GM12865 (cell line): ENCODE measurements at places on chromosomes 5 and 9.
A peak's percentile ranks its signal among the peaks of the same experiment; 100 is the strongest.

DNA sequence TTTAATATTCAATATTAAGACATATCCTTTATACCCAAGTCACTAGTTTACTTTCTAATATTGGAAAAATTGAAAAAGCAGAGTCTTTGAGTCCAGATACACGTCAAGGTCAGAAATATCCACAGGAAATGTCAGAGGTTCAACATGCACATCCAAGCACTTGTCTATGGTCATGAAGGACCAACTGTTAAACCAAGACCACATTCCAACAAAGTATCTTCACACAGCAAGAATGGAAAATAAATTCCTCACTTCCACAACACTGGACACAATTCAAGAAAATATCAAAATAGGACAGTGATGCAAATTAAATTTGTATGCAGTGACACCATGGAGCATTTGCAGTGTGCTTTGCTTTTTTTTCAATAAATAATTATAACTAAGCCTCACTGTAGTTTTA is 142.5 kb downstream of the GABRB2 start:
- DNase-seq, result no peak

DNA sequence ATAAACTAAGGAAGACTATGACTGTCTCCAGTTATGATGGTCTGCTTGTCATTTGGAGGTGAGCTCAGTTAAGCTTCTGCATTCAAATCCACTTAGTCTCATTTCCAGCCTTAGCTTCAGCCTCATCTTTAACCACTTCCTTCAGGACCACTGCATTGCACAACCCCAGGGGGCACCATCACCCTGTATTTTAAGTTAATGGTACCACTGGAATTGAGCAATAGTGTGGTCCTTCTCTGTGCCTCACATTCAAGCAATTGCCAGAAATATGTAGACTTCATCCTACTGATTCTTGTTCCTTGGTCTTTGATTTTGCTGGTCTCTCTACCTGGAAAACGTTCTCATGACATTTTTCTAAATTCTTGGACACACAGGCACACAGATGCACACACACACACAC is 131.5 kb upstream of the PTPN3 start:
- no peak for DNase-seq

- DNase-seq, result peak; percentile 17
These were observed 83.0 kb upstream of the GNA14 start for GRCh38 chr9:77731008-77731698.

- no peak for DNase-seq
These were observed 73.3 kb upstream of the PCSK1 start for GRCh38 chr5:96506376-96506775.

DNA sequence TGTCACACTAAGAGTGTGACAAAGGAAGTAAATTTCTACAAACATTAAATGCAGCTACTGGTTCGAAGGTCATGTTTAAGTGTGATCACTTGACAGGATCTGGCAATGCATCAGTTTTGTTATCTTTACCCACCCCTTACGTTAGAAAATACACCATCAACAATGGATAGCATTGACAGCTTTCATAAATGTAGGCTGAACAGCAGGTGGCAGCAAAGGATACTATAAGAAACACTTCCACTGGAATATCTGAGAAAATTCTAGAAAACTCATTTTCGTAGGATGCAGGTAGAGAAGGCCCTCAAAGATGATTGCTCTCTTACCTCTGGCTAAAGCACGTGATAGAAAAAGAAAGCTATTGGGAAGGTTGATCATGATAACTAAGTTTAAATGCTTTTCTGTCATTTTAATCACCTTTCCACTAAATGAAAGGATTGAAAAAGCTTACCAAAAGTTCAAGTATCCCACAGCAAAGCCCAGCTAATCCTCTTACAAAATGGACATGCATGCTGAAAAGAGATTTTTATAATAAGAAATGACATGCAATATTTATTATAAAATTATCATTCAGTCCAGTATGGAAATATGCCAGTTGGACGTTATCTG is 292.5 kb downstream of the PARP8 start:
- DNase-seq, result peak; percentile 42

DNA sequence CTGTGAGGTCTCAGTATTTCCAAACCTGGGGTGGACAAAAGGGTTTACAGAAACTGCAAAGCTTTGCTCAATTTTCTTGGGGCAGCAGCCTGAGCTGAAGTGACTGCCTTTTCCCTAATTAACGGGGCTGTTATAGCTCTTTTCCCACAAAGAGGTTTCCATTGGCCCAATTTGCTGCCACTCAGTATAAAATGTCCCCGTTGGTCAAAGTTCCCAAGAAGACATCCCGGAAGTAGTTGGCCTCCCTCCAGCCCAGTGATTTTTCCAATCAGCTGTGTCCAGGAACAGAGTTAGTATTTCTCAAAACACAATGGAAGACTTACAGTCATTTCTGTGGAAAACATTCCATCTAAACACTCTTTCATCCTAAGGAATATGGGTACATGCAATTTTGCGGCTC is 643.6 kb downstream of the ACTL7B start:
- no peak for DNase-seq

DNA sequence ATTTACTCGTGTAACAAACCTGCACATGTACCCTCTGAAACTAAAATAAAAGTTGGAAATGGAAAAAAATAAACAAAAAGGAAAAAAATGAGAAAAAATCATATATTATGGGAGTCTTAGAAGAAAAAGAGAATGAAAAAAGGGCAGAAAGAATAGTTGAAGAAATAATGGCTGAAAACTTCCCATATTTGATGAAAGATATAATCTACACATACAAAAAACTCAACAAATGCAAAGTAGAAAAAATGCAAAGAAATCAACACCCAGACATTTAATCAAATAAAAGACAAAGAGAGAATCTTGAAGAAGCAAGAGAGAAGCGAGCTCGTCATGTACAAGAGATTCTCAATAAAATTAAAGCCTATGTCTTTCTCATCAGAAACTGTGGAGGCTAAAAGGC is 73.8 kb downstream of the SLC25A46 start:
- DNase-seq, result no peak

DNA sequence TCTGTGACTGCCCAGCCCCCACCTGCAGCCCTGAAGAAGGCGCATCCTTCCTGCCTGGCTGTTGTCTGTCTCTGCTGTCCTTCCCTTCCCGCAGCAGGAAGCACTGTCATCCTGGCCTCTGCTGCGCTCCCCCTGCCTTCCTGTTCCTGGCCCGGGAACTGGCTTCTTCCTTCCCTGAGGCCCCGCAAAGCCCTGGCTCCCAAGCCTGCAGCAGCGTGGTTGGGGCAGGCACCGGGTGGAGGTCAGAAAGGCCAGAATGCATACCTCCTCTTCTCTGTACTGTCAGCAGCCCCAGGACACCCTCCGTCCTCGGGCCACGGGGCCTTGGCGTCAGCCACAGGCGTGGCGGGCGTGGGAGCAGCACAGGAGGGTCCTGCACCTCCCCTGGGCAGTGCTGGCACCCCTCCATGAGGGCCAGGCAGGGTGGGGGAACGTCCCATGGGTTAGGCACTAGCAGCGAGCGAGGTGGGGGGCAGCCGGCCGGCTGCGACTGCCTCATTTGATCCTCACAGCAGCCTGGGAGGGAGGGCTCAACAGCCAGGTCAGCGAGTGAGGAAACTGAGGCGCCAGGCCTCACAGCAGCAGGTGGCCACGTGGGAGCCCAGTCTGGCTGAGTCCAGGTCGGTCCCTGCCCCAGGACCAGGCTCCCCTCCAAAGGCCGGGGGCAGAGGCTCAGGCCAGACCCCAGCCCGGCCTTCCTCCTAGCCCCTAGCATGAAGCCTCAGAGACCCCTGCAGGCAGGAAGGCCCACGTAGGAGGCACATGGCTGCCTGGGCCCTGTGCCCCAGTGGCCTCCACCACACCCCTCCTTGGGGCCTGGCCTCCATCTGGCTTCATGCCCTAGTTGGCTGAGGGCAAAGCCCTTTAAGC is 9.4 kb downstream of the FLT4 start:
- no peak for DNase-seq

- DNase-seq, result no peak
These were observed 571 bp upstream of the S1PR3 start for GRCh38 chr9:88990729-88991065.
